Activated CD4-positive, alpha-beta memory T cell treated with anti-CD3 and anti-CD28 coated beads for 36 hours (primary cell): ENCODE measurements at places on chromosomes 2 and 18.

- DNase-seq: no peak
Measured at GRCh38 chr2:17517481-17518211, 594 bp downstream of the RAD51AP2 start.

GRCh38 chr2:75870133-75870532 is 159.4 kb upstream of the GCFC2 start:
- DNase-seq: no peak

- no peak for DNase-seq
Measured at GRCh38 chr18:7987284-7987976, 420.3 kb downstream of the PTPRM start.

- no peak for DNase-seq
Measured at GRCh38 chr2:199798831-199799580, 52.0 kb downstream of the FTCDNL1 start.

- DNase-seq: no peak
Measured at GRCh38 chr2:221120643-221121042, 451.5 kb downstream of the EPHA4 start.

GRCh38 chr18:55047546-55047945 is 88.3 kb upstream of the CCDC68 start:
- no peak for DNase-seq

DNA sequence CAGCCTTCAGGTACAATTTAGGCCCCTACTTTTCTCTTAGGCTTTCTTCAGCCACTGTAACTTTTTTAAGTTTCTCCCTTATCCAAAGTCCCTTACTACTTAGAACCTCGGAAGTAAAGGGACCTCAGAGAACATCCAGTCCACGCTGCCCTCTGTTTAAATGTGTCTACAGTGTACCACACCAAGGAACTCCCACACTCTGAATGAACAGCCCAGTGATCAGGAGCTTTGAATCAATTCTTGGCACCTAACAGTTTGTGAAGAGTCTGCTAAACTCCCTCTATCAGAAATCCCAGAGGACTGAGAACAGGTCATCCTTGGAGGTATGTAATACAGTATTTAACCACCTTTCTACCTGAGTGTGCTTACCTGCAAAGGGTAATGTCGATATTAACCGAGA is 11.6 kb upstream of the MALT1 start:
- no peak for DNase-seq

GRCh38 chr18:52311331-52311730 is 28.7 kb upstream of the DCC start:
- DNase-seq: no peak

DNA sequence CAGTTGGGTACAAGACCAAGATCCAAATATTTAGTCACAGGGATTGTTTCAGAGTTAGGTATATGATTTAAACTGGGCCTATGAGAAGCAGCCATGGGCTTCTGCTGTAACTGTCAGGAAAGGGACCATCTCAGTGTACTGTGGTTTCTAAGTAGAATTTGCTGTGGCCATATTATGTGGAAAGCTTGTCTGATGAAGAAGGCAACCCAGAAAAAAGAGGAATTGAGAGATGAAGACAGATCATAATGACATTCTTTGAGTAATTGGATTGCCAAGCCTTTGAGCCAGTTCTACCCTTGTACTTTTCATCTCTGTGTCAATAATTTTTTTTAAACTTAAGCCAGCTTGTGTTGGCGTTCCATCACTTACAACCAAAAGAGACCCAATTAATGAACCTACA is 259.6 kb downstream of the NUP35 start:
- DNase-seq: no peak

- DNase-seq: no peak
Measured at GRCh38 chr2:46849721-46850556, 65.7 kb downstream of the MCFD2 start.

DNA sequence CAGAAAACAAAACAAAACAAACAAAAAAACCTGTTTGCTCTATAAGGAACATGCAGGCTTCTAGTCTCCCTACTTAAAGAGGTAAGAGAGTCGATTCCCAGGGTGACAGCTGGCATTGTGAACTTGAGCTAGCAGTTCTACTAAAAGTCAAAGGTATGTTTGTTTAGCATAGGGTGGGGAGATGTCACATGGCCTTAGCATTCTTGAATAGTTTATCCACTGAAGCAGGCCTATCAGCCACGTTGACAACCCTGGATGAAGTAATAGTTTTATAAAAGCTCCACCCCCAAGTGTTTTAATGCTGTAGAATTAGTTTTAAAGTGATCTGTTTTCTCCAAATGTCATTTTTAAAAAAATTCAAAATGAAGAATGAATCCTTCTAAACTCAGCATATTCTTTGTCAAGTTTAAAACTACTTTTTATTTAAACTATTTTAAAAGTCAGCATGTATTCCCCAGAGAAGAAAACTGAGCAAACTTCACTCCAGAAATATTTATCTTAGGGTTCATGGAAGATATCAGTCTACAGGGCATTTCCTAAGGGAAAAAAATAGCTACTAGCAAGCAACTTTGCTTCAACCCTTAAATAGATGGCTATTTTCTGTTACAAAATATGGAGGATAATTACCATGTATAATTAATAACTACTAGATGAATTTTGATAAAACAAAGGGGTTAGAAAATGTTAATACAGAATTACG is 1.7 kb downstream of the MYOM1 start:
- DNase-seq: no peak

DNA sequence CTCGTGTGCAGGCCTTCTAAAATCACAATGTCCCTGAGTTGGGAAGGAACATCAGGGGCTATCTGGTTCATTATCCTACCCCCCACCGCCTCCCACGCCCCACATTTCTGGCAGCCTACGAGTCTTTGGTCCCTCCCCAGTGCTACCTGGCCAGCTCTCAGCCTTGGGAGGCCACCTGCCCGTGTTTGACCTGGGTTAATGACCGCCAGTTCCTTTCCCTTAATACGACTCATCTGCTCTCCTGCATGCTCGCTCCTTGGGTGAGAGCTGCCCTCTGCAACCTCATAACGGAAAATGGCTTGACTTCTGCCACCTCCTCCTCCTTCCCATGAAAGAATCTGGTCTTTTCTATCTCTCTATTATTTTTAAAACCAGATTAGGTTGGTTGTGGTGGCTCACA is 112.5 kb downstream of the NEDD4L start:
- no peak for DNase-seq

DNA sequence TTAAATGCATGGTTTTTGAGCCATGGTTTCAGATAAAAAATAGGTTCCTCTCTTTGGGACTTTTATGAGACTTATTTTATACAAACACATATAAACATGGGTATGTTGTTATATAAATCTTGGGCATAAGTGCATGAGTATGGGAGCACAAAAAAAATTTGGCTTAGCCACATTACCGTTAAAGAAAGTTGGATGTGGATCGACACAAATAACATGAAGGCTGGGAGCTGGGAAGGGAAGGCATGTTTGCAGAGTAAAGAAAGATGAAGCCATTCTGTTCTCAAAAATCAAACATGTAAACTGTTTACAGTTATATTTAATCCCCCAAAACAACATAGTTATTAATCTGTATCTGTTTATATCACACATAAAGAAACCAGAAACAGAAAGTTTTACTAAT is 313.8 kb downstream of the NRXN1 start:
- DNase-seq: no peak

- DNase-seq: no peak
Measured at GRCh38 chr2:219603771-219604170, 6.1 kb downstream of the STK11IP start.

DNA sequence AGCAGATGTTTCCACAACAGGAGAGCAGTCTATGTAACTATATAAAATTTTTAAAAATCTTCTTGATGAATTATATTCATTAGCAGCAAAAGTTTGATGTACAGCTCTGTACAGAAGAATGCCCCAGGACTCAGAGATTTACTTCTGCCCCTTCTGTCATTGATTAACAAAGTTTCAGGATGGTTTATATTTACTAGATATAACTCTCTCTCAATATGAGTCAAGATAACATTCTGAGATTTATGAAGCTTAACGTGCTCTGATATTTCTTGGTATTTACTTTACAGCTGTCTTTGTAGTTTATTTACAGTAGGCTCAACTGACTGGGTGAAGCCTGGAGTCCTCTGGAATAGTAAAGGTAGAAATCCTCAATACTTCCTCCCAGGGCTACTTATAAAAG is 93.6 kb upstream of the HNMT start:
- DNase-seq: no peak

GRCh38 chr2:101768556-101769220 is 71.2 kb downstream of the MAP4K4 start:
- no peak for DNase-seq

- no peak for DNase-seq
Measured at GRCh38 chr2:144146876-144147275, 373.0 kb downstream of the ZEB2 start.

GRCh38 chr2:120498121-120498520 is 152.2 kb downstream of the INHBB start:
- no peak for DNase-seq

DNA sequence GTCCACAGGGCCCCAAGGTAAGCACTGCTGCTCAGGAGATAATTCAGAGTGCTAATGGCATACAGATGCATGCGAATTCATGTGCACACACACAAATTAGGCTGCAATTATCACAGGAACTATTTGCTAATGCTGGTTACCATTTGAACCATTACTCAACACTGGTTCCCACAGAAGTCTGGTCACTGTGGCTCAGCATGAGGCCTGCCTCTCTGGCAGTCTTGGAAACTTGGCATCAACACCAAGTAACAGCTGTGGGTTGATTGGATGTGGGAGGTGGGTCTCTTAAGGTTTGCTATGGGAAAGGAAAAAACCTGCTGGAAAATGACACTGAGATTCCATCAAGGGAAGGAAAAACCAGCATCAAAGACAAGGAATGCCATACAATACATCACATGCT is 105.0 kb downstream of the CELF4 start:
- DNase-seq: no peak

DNA sequence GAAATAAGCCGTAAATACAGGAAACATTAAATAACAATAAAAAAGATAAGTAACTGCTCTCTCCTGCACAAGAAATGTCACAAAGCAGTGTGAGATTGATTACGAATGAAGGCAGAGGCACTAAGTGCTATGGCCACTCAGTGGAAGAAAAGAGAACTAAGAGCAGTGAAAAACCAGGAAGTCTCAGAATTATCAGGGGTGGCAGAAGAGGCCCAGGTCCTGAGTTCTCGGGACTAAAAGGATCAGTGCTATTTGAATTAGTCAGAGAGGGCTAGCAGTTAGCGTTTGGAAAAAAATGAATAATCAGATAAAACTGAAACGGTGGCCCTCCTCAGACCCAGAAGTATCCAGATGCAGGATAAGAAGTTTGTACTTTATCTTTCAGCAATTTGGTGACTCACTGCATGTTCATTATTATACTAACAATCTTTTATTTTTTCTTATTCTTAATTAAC is 367.1 kb downstream of the ZEB2 start:
- DNase-seq: no peak

- DNase-seq: no peak
Measured at GRCh38 chr2:106124106-106124756, 69.9 kb downstream of the UXS1 start.

- DNase-seq: peak; percentile 23
Measured at GRCh38 chr18:48711651-48712486, 173.0 kb downstream of the CTIF start.

DNA sequence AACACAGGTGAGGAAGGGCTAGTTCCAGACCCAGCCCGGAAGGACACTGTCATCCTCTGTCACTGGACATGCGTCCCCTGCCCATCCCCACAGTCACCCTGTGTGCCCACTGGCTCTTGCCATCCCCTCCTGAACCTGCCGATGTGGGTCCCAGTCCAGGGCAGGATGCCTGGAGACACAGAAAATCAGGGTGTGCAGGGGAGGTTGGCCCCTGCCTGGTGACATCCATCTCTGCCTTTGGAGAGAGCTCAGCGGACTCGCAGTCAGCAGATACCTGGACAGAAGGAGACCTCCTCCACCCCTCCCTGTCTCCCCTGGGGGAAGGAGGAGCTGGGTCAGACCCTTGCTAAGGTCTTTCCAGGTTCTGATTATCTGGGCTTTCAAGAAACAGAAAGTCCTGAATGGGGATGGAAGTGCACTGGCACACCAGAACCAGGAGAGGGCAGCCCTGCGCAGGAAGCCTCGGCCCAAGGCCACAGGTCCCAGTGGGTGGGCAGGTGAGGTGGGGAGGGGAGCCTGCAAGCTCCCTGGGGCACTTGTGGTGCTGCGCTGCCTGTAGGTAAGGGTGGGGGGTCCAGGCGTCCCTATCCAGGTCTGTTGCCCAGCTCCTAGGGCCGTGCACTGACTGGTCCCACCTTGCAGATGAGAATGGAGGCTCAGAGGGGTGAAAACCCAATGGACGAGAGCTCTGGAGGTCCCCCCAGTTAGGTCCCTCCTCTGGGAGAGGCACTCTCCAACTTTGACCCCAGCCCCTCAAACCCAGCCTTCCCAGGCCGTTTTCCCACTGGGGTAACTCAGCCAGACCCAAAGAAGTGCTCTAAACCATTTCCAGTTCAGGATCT is 9.7 kb upstream of the OTOS start:
- DNase-seq: peak; percentile 45

DNA sequence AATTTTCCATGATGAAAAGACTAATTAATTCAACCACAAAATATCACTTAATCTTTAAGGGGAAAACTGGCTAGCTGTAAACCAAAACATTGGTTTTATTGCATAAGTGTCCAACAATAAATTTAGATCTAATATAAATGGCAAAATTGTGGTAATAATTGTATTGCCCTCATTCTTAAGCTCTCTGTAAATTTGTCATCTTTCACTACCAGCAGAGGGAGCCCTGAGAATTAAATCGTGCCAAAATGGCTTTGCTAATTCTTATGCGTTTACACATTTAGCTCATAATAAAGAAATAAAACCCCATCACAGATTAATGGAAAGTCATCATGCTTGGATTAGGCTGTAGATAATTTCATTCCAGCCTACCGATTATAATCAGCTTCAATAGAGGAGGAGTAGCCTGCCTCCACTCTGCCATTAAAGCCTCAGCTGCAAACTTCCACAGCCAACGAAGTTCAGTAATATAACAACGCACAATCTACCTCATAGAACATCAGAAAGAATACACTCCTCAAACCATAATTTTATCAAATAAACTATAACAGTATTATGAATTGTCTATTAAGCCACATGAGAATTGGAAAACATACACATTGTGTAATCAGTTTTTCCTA is 70.0 kb upstream of the ATP5MC3 start:
- no peak for DNase-seq

- DNase-seq: no peak
Measured at GRCh38 chr18:8801263-8801901, 96.0 kb downstream of the MTCL1 start.

DNA sequence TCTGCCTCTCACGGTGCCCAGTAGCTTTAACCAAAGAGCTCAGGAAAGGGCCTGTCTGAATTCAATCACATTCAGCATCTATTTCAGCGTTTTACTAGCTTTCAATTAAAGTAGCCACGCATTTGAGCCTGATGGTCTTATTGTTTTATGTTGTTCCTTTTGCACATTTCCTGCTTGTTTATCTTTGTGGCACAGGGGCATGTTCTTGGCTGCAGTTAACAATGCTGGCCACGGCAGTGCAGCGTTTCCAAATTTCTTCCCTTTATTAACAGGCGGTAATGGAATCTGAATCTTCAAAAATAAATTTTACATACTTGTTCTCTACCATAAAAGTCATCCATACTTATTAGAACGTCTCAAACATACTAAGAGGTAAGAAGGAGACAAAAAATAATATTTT is 46.2 kb downstream of the HPCAL1 start:
- no peak for DNase-seq

GRCh38 chr2:229080172-229080571 is 190.9 kb downstream of the PID1 start:
- DNase-seq: no peak

- DNase-seq: no peak
Measured at GRCh38 chr2:240183006-240183874, 42.8 kb upstream of the OTOS start.
